ENCODE measurements at places on chromosomes 3 and 15. TPM values are rescaled to one million over a fixed set of nuclear protein-coding genes. Genes with fewer than 3 reads are reported as not detected.

- no peak for DNase-seq
Measured at GRCh38 chr3:98233468-98233867, 30.6 kb upstream of the OR5H6 start.

- no peak for DNase-seq
Measured at GRCh38 chr15:48360841-48361240, 29.6 kb downstream of the DUT start.

- DNase-seq, result no peak
Measured at GRCh38 chr3:151428386-151428785, 32.5 kb downstream of the IGSF10 start.

CDC25A gene
- not detected for total RNA-seq
